NCI-H774 (cell line): ENCODE measurements at places on chromosomes 7 and 10.

DNA sequence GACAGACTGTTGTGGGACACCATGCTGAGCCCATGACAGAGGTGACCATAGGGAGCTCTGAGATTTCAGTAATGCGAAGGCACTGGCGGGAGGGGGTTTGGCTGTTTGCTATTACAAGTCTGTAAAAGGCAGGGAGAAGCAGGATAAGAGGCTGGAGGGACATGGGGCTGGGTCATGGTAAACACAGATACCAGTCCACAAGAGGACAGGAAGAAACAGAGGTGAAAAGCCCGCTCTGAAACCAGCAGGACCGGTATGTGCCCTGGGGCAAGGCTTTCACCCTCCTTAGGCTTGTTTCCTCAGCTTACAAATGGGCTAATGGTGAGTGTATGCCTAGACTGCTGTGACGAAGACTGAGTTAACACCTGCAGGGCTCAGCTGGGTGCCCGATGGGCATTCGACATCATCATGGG lies 34.1 kb downstream of the ANXA11 start:
- no peak for DNase-seq

GRCh38 chr7:74452748-74453321 lies 871 bp upstream of the GTF2IRD1 start:
- no peak for DNase-seq

- DNase-seq: no peak
These were observed 66.2 kb downstream of the DNAJB6 start for GRCh38 chr7:157402911-157403534.

GRCh38 chr7:113304104-113304503 lies 185.8 kb upstream of the SMIM30 start:
- DNase-seq: no peak

DNA sequence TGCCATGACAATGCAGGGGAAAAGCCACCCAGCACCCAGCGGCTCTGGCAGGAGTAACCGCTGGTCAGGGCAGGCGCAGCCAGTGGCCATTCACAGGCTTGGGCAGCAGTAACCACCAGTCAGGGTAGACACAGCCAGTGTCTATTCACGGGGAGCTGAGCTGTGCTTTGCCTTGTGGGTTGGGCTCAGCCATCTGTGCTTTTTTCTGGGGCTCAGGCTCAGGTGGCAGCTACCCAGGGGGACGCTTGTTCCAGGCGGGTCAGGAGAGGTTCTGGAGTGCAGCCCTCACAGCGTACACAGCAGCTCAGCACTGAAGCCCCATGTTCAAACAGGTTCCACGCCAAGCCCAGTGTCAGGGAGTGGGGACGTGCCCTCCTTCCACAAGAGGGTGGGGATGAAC lies 28.5 kb downstream of the FOXL3 start:
- no peak for DNase-seq

DNA sequence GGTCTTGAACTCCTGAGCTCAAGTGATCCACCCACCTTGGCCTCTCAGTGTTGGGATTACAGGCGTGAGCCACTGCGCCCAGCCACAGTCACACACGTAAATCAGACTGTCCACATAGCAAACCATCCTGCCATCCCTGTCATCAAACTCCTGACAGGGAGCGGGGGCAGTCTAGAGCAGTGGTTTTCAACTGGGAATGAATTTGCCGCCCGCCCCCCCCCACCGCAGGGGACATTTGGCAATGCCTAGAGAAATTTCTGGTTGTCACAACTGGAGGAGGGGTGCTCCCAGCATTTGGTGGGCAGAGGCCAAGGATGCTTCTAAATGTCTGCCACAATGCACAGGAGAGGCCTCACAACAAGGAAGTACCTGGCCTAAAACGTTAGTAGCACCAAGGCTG lies 24.1 kb downstream of the CAMK2G start:
- DNase-seq: no peak

DNA sequence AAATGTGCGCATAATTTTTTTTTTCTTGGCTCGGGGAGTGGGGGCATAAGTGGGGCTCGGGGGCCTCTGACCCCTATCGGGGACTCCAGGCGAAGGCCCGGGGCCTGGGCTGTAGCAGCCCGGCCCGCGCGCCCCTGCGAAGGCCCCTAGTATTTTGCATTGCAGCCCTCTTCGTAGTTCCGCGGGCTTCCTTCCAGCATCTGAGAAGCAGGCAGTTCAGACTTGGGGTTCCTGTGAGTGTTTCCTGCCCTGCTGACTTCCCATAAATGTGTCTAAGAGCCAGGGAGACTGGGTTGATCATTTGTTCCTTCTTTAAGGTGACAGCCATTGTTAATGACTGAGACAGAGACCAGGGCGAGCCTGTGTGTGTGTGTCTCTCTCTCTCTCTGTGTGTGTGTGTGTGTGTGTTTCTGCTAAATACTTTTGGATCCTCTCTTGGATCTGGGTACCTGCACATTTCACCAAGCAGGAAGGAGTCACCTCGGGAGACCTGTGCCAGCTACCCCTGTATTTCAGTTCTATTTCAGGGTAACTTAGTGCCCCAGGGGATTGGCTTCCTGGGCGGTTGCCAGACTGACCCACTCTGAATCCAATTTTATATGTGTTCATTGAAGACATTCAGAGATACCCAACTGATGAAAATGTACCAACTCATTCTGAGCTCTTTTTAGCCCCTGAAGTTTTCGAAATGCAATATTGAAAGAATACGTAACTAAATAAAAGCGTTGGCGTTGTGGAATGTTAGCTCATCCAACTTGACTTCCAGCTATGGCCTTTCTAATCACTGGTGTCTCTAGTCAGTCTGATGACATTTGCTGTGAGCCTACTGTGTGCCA lies 805 bp downstream of the MSRB2 start:
- no peak for DNase-seq

GRCh38 chr7:123143252-123144006 lies 56.3 kb downstream of the SLC13A1 start:
- DNase-seq: no peak

GRCh38 chr7:50738932-50739331 lies 43.8 kb downstream of the GRB10 start:
- peak; percentile 5 for DNase-seq

- DNase-seq: no peak
These were observed 52.7 kb upstream of the SLC29A3 start for GRCh38 chr10:71266147-71266917.

DNA sequence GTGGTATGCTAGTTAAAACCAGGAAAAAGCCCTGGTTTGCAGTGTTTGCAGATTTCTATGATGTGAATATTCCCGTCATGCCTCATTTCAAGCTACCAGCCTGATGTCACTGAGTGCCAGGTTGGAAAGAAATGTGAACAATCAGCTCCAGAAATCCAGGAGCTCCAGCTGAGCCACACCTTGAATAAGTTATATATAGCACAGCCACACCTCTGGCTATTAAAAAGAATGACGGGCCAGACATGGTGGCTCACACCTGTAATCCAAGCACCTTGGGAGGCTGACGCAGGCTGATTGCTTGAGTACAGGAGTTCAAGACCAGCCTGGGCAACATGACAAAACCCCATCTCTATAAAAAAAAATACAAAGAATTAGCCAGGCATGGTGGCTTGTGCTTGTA lies 18.7 kb upstream of the SLF2 start:
- DNase-seq: no peak

- peak; percentile 46 for DNase-seq
These were observed 39.5 kb downstream of the RSU1 start for GRCh38 chr10:16777473-16778370.

- peak; percentile 8 for DNase-seq
These were observed 61.4 kb downstream of the ABI1 start for GRCh38 chr10:26799342-26799741.

DNA sequence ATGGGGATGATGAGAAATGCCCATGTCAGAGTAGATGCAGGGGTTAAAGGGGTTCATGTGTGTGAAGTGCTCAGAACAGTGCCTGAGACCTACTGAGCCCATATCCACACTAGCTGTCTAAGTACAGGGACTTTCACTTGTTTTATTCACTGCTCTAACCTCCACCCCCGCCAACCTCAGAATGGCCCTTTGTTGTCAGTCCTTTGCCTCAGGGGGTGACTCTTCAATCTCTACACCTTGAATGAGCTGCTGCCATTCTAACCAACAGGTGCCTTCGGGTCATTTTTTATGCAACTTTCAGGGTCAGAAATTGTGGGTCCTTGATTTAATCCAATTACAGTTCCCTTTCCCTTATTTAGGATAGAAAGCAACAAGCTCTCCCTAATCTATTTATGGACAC lies 26.2 kb downstream of the VSTM4 start:
- no peak for DNase-seq

GRCh38 chr10:115250784-115251183 lies 157.6 kb downstream of the ATRNL1 start:
- DNase-seq: no peak

DNA sequence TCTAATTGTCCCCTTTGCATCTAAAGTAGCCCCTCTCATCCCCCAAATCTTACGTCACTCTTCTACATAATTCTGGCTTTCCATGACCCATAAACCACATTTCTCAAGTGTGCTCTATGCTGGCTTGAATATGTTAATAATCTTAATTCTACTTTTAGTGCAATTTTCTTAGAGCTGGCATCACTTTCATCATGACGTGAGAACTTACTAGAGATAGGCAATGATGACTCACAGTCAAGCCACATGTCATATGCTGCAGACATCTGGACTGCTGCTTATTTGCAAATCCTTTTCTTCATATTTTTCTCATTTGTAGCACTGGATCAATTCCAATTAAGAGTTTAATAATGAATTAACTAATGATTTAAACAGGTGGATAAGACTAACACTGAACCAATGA lies 260.7 kb upstream of the PRKCQ start:
- DNase-seq: no peak

GRCh38 chr10:33237736-33238624 lies 96.5 kb downstream of the NRP1 start:
- no peak for DNase-seq

GRCh38 chr10:87913156-87913921 lies 49.9 kb downstream of the PTEN start:
- DNase-seq: no peak

DNA sequence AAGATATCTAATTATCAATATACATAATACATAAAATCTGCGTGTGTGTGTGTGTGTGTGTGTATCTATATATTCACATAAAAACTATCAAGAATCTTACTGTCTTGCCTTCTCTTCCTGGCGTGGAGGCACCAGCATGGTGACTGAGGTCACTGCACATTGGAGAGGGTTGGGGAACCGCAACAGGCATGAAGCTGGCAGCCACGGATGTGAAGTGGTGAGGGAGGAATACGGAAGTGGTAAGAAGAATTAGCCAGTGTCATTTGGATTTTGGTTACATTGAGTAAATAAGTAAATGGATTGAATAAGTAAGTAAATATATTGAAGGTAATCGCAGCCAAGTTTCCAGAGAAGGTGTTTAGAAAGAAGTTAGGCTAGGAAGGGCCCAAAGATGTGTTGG lies 85.1 kb downstream of the TRIM24 start:
- no peak for DNase-seq

GRCh38 chr7:27410812-27411544 lies 168.4 kb downstream of the EVX1 start:
- no peak for DNase-seq

DNA sequence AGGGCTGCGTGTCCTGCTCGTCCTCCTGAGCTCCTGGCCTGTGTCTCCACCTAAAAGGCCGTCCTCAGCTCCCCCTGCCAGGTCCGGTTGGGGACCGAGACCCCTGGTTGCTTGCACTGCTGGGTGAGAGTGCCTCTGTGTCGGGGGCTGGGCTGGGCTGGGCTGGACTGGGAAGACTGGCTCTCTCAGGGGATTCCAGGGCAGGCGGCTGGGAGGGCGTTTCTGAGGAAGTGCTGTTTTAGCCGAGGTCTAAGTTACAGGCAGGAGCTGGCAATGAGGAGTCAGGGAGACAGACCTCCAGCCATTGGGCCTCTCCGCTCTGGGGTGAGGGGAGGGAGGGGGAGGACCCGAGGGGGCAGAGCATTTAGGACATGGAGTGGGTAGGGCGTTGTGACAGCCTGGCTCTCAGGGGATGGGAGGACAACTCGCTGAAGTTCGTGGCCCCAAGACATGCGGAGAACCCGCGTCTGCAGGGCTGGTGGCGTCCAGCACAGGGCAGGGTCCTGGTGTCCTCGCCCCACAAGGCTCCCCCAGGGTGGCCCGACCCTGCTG lies 20.9 kb downstream of the FOXK1 start:
- DNase-seq: no peak

DNA sequence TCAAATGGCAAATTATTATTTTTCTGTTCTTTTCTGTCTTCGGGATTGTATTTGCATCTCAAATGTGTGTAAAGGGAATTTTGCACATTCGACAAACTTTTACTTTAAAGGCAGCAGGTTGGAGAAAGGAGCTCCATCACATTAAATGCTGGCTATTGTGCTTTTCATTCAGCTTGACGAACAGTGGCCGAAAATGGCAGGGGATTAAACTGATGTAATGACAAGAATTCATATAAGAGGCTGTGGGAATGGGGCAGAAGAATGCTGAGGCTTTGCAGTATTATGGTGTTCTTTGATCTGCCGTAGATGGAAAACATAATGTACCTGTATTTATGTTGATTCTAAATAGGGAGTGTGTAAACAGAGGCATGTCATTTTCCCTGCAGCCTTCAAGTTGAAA lies 376.0 kb downstream of the LRMDA start:
- no peak for DNase-seq
